ENCODE measurements at places on chromosomes 5 and 9. TPM values are rescaled to one million over a fixed set of nuclear protein-coding genes. Genes with fewer than 3 reads are reported as not detected.

Gene TEX48
- not detected for total RNA-seq

GRCh38 chr5:80177236-80177635 lies 78.6 kb downstream of the SERINC5 start:
- DNase-seq = no peak

Gene MARCOL
- total RNA-seq = not detected

Gene DAB2IP
- total RNA-seq = 19.4 TPM

Gene PRRX2
- total RNA-seq = 2.2 TPM

DNA sequence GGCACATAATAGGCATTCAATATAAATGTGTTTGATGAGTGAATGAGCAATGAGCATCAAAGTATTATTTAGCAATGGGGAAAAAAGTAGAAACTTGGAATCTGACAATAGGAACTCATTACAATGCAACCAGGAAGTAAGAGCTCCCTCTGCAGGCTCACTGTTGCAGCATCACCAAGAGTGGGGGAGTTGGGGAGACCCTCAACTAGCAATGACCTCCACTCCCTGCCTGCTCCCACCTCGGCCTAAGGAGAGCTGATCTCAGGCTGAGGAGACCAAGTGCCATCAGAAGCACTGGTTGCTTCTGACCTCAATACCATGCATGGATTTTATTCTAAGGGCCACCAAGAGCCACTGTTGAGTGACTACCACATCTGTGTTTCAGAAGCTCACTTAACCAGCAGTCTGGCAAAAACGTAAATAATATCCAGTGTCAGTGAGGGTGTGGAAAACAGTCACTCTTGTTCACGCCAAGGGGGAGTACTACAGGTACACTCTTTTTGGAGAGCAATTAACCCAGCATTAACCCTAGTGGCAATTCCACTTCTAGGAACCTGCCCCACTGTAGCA lies 8.0 kb downstream of the VDAC1 start:
- no peak for DNase-seq

Gene ORM1
- total RNA-seq = 89.6 TPM

DNA sequence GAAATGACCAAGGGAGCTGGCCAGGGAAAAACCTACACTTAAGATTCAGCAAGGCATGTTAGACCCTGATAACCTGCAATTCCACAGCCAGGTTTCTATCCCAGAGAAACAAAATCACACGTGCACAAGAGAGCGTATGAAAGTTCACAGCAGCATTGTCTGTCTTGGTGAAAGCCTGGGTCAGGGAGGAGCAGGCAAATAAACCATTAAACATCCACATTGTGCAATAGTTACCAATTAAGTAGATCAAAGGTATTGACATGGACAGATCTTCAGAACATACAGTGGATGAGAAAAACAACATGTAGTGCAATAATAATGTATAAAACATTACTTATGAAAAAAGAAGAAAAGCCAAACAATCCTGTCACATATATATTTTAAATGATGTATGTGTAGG lies 15.9 kb upstream of the GPX3 start:
- DNase-seq = no peak

Gene PAX5
- 0.34 TPM for total RNA-seq

Gene MTAP
- total RNA-seq = 26.4 TPM

Gene CCNO
- total RNA-seq = 4.7 TPM

GRCh38 chr5:117189784-117190183 lies 615.2 kb upstream of the SEMA6A start:
- DNase-seq = peak; percentile 51

DNA sequence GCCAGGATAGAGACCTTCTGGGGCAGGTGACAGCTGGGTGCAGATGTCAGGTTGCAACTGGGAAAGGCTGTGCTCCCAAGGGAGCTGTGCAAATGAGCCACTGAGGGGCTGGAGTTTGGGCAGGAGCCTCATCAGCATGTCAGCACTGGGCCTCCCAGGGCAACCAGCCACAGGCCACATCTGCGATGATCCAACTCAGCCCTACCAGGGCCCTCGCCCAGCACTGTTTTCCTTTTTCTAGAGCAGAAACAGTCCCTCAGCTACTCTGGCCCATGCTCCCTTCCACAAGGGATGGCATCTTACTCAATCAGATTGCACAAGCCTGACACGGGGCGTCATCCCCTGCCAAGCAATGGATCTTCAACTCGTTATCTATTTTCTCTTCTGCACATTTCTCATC lies 24.8 kb downstream of the NIPAL4 start:
- DNase-seq = no peak

Gene BARHL1
- total RNA-seq = not detected

DNA sequence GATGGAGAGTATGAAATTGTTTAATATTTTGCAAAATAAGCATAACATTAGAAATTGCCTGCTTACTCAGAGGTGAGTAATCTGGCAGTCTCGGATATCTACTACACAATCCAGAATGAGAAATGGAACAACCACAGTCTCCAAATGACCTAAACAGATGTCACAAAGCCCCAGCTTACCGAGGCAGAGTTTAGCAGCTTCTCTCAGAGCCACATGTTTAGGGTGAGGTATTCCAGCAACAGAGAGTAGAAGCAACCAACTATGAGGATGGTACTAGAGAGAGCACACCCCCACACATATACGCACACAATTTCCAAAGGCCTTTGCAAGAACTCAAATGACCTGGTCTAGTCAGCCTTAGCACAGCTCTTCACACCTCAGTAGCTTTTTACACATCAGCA lies 122.7 kb upstream of the LPAR1 start:
- no peak for DNase-seq

- no peak for DNase-seq
Observed at GRCh38 chr5:37859805-37860204, 20.0 kb upstream of the GDNF start.

Gene CD180
- total RNA-seq = 2.6 TPM

Gene GALNT12
- 35.0 TPM for total RNA-seq

GRCh38 chr9:109193974-109194556 lies 27.0 kb upstream of the FRRS1L start:
- DNase-seq = no peak

Gene PCDHGB2
- 10.1 TPM for total RNA-seq

DNA sequence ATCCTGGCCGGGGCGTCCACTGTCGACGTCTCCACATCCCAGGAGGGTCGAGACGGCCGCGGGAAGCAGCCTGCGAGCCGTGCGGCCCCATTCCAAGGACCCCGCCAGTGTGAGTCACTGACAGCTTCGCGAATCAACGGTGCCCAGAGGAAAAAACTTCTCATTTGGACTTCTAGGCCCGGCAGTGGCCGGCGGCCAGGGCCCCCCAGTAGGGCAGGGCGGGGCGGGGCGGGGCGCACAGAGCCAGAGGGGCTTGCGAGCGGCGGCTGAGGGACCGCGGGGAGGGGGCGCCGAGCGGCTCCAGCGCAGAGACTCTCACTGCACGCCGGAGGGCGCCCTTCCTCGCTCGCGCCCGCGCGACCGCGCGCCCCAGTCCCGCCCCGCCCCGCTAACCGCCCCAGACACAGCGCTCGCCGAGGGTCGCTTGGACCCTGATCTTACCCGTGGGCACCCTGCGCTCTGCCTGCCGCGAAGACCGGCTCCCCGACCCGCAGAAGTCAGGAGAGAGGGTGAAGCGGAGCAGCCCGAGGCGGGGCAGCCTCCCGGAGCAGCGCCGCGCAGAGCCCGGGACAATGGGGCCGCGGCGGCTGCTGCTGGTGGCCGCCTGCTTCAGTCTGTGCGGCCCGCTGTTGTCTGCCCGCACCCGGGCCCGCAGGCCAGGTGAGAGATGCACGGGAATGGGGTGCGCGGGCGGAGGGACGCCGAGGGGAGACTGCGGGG lies at the start of gene F2R:
Gene F2R, plus strand, starts transcription at position 391 of the 720 bp plus-strand sequence. Its CDS starts 182 bp downstream, at position 573.
- peak; percentile 85 for DNase-seq

GRCh38 chr5:15601853-15602252 lies 101.9 kb downstream of the FBXL7 start:
- DNase-seq = no peak

DNA sequence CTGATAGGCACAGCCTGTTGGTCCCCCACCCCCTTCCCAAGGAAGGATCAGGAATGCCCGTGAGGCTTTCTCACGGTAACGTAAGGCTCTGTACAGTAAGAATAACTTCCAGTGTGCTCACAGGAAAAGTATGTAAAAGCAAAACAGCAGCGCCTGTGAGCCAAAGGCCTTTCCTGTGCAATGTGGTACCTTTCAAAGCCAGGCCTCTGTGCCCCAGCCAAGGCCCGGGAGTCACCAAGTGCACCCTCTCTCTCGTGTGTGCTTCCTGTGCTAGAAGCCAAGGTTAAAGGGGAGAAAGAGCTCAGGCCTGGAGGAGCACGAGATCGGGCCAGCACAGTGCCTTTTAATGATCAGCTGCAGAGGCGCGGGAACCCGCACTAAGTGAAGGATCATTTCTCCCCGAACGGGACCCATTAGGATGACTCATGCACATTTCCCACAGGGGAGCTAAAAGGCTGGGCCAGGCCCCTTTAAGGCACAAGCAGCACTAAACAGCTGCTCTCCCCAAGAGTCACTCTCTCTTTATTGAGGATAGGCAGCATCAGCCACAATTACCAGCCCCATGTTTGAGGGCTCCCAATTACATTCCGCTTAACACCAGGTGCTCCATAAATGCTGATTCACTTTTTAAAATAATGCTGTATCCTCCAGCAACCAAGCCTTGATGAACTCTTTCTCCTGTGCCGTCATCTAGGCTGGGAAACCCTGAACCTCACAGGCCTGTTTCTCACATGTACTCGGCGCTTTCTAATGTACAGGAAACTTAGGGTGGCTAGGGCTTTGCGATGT lies 42.8 kb downstream of the SHB start:
- DNase-seq = peak; percentile 67

Gene INSL4
- not detected for total RNA-seq

DNA sequence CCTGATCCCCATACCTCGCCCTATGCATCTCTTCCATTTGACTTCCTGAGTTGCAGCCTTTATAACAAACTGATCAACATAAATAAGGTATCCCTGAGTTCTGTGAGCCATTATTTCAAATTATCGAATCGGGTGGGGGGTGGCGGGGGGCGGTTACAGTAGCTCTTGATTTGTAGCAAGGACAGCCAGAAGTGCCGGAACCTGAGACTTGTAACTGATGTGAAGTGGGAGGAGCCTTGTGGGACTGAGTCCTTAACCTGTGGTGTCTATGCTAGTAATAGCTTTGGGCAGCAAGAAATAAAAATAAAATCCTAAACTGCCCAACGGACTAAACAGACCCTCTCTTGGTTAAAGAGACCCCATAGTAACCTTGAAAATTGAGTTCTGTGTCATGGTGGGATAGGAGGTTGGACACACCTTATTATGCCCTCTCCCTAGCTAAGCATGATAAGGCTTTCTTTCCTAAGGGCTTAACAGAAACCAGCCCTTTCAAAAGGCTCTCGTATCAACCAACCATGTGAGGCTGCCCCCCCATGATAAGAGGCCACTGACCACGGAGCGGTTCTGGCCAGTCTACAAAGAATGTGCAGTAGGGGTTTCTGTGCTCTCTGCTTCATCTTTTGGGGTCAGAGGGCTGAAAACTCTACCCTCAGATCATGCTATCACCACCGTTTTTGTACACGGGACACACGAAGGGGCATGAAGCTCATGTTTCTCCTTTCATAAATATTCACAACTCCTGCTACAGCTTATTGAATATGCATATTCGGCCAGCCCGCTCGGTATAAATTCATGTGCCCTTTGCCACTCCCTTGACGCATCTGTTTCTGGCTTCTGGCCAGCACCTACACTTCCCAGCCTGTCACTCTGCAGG lies 39.5 kb upstream of the IQGAP2 start:
- DNase-seq = peak; percentile 26

DNA sequence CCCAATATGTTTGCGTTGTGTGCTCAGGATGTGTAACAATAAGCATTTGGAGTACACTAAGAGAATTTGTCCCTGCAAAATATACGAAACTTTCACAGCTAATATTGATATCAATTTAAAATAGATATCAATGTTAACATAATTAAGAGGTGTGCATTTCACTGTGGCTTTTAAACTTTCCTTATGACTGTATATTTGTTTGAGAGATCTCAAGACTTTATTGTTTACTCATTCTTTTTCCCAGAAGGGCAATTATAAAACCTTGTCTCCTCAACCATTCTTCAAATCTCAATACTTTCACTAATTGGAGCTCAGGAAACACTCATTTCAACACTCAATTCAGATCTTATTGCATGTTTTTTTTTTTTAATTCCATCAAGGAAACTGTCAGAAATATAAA lies 241.1 kb downstream of the PDE4D start:
- DNase-seq = no peak

Gene FGF1
- 0.98 TPM for total RNA-seq

Gene FGD3
- total RNA-seq = 10.8 TPM

DNA sequence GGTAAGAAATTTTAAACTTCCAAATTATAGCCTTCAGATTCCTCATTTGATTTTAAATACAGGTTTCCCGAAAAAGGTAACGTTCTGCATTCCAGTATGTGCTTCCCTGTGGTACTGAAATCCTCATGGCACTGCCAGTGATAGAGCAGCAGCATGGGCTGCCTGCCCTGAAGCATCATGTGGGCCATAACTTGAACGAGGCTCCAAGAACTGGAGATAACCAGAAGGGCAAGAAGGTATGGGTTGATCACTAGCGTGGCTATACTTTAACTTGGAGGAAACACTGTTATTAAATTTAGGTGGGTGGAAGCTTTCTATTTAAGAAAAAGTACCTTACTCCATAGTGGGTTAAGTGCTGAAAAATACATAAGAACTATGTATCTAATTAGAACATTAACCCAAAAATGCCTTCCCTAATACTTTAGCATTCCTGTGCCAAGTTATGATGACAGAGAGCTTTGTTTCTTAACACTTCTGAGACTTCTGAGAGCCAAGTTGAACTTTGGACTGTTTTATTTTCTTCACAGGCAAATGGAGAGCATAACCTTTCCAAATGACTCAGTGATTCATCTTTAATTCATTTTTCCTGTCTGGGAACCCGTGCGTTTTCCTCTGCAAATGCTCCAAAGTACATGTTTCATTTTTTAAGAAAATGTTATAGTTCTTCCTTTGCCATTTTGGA lies 191.5 kb upstream of the GNA14 start:
- peak; percentile 56 for DNase-seq

- DNase-seq = no peak
Observed at GRCh38 chr5:158284242-158284641, 425.3 kb upstream of the CLINT1 start.

Gene KDM3B
- 49.6 TPM for total RNA-seq

Gene OR13D1
- total RNA-seq = not detected

DNA sequence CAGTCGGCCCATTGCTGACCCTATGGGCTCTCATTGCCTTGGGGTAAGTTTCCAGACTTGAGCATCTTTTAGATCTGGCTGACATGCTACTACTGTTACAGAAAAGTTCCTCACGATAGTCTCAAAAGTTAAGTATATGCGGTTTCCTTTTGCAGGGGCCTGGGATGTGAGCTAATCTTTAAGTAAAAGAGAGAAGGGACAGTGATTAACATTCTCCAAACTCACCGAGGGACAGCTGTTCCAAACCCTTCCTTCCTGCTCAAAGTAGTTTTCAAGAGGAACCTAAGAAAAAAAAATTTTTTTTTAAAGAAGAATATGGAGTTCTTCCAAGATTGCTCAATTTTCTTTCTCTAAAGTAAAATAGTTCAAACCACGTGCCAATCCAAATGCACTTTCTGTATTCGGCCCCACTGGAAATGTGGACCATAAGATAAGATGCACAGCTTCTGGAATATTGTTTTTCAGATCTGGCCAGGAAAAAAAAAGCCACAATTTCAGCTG lies 168.0 kb upstream of the SPRY4 start:
- peak; percentile 78 for DNase-seq

Gene PCDHGA10
- 12.9 TPM for total RNA-seq
